Stimulated activated CD4-positive, alpha-beta T cell treated with anti-CD3 and anti-CD28 coated beads, Interleukin-2, amount 100 ng/mL, for 4 hours (primary cell): ENCODE measurements at places on chromosomes 2 and 18.

GRCh38 chr2:188928643-188929042 lies 45.5 kb upstream of the COL3A1 start:
- DNase-seq: no peak

- DNase-seq: no peak
Measured at GRCh38 chr2:233263045-233263570, 11.6 kb downstream of the ATG16L1 start.

DNA sequence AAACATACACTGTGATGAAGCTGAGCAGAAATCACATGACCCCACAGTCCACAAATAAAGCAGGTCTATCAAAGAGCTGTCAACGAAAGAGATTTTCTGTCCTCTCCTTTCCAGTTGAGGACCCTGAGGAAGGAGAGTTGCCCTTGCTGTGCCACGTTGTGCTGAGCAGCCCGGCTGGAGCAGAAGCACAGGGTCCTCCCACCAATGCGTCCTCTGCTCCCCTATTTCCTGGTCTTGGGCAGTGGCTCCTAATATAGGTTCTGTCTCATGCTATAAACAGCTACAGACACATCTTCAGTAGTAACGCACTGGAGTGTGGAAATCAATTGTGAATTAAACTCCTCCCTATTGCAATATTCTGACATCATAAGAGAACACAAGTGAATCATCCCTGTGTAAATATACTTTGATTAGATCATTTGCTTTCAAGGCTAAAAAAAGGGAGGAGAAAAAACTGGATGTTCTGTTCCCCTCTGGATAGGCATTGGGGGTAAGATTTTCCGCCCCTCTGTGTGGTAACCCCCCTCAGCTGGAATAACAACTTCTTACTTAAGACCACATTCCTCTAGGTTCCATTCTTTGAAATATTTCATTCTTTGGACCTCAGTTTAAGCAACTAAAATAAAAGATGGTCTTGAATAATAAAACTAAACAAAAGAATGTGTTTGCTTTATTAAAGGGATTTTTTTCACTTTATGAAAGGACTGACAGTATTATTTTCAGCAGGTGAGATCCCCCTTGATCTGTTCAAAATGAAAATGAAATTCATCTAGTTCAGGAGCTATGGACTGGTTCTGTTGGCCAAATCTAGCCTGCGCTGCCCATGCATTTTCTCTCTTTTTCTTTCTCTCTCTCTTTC lies 8.3 kb upstream of the RHOB start:
- no peak for DNase-seq

- DNase-seq: no peak
Measured at GRCh38 chr2:165897726-165898125, 55.9 kb downstream of the TTC21B start.

DNA sequence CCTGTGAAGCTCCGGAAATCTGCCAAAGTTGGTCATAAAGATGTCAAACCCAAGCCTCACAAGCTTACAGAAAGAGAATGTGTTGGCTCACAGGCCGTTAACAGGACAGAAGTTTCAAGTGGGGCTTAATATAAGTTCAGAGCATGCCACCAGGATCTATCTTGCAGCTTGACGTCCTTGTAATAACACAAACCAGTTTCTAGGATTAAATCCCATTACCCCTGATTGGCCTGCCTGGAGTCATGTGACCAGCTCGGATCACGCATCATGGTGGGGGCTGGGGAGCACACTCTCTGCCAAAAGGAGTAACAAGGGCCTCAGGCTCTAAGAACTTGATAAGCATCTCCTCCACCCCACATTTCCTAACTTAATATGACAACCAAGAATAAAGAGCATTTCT lies 38.9 kb upstream of the SCG2 start:
- no peak for DNase-seq

GRCh38 chr2:73075477-73076373 lies 4.2 kb upstream of the SFXN5 start:
- no peak for DNase-seq

- DNase-seq: no peak
Measured at GRCh38 chr2:6186332-6187151, 494.4 kb downstream of the SOX11 start.

- no peak for DNase-seq
Measured at GRCh38 chr2:195543902-195544894, 112.8 kb upstream of the SLC39A10 start.

DNA sequence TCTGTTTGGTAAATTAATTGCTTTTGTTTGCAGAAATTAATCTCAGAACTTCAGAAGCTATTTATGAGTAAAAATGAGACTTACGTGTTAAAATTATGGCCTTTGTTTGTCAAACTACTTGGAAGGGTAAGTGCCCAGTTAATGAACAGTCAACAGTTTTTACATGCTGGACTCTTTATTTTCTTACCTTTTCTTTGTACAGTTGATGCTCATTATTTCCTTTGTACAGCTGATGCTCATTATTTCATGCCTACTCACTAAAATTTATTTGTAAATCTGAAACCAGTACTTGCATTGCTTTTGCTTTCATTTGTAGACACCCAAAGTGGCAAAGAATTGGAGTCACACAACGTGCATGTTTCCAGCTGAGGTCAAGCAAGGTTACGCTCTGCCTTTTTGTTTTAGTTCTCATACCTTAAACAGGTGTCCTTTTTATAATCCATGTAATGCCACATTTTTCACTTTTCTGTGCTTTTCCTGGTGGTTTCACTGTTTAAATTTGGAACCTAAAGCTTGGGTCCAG lies 13.3 kb downstream of the RIF1 start:
- DNase-seq: no peak

DNA sequence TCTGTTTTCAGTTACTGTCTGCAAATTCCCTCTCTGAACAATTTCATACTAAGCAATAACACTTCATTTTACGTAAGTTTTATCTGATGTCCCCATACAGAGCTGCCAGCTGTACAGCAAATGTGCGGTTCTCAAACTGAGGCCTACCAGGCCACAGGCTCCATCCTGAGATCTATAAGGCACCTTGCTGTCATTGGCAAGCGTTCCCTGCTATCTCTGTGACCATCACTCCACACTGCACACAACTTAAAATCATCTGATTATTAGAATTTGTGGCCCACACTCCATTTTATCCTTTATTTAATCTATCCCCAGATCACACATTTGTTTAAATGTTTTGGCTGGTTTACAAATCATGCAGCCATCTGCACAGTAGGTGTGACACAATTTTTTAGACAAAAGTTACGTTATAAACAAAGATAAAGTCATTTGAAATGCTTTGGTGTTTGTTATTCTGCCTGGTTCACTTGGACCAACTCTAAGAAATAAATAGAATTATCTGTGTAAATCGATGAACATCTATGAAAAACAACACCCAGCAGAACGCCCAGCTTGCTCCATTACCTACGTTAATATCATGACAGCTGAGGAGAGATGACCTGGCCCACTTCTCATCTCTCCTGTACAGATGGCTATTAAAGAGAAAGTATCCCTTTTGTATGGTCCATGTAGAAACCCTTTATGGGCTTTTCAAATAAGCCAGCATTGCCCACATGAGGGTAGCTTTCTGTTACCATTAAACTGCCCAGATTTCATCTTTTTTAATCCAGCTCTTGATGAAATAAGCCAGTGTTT lies 162.4 kb downstream of the ZNF521 start:
- DNase-seq: no peak

DNA sequence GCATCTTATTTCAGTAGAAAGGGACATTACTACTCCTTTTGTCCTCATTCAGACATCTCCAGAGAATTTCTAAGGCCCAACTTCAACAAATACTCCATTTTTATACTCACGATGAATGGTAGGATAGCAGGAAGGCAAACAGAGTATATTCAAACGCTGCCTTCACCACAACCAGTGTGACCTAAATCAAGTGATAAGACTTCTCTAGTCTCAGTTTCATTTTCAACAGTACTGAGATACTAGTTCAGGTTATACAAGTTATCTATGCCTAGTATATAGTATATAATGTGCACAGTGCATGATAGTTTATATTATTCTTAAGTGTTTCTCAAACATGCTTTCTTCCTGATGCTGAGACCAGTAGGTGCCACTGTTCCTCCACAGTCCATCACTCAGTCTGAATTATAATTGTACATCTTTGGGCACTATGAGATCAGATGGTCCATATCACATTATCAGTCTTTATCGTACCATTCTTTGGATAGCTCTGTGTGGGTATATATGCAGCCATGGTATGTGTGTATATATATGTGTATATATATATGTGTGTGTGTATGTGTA lies 66.3 kb upstream of the RPE start:
- DNase-seq: no peak

GRCh38 chr2:148527488-148528340 lies 116.8 kb upstream of the EPC2 start:
- DNase-seq: no peak

- DNase-seq: no peak
Measured at GRCh38 chr2:101827246-101827645, 129.7 kb downstream of the MAP4K4 start.

- DNase-seq: no peak
Measured at GRCh38 chr18:56166914-56167313, 471.5 kb downstream of the TXNL1 start.

- no peak for DNase-seq
Measured at GRCh38 chr2:48205137-48205798, 299.0 kb upstream of the FBXO11 start.

GRCh38 chr2:53087874-53088461 lies 679.6 kb upstream of the CHAC2 start:
- DNase-seq: no peak

DNA sequence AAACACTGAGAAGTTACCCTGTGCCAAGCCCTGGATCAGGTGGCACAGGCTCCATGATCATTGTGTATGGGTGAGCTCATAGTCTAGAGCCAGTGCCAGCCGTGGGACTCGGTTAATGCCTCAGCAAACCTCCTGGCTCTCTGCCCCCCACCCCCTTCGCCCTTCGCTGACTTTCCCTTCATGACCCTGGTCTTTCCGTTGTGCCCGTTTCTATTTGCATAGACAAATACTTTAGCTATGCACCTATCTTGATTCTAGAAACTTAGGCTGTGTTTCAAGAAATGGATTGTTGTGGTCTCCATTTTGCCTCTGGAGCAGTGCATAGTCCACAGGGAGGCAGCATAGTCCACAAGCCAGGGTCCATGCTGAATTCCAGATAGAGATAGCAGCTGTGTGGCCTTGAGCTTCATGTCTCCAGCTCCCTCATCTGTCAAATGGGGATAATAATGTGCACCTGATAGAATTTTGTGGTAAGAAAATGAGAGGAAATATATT lies 44.8 kb upstream of the KDM3A start:
- DNase-seq: no peak

DNA sequence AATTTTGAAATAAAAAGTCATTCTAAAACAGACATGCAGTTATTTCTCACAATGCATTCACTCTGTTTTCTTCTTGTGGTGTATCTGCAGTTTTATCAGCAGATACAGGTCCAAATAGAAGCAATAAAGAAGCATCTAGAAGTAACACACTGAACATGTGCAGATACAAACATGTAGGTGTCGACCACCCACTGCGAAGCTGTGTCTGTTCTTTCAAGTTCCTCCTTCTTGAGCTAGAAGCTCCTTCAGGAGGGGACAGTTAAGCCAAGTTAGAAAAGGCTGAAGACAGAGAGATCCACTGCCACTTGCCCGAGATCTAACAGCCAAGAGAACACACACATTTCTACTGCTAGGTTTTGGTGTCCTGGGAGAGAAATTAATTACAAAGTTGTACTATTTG lies 30.1 kb downstream of the WDFY1 start:
- no peak for DNase-seq

DNA sequence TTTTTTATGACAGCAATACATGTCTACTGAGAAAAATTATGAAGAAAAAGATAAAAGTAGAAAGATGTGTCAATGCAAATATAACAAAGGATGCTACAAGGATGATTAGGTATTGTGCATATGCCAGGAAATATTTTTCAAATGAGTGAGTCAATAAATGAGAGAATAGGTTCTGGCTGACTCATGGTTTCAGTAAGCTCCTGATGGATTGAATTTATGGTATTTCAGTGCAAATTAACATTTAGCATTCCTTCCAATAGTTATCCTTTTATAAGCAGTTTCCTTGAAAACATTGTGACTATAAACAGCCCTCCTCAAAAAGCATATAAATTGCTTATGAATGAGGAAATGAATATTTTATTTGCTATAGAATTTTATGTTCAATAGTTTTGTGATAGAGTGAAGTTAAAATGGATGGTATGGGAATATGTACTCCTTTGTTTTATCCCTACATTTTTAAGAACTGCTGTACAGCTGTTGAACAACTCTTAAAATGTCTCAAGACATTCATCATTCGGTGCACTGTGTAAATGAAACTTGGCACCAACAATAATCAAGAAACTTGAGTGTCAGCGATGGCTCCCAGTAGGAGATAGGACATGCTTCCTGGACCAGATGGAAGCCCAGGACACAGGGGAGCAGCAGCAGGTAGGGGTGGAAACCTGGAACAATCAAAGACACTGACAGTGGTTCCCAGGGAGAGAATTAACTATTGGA lies 144.7 kb downstream of the PMAIP1 start:
- no peak for DNase-seq

GRCh38 chr18:46711444-46711863 lies 45.4 kb downstream of the ST8SIA5 start:
- no peak for DNase-seq

- DNase-seq: no peak
Measured at GRCh38 chr2:209496586-209496982, 72.7 kb downstream of the MAP2 start.

- DNase-seq: no peak
Measured at GRCh38 chr2:79882548-79882947, 369.7 kb downstream of the CTNNA2 start.

GRCh38 chr2:115520727-115521126 lies 1078.3 kb downstream of the DPP10 start:
- no peak for DNase-seq

- DNase-seq: no peak
Measured at GRCh38 chr2:153875801-153876466, 4.2 kb downstream of the GALNT13 start.

DNA sequence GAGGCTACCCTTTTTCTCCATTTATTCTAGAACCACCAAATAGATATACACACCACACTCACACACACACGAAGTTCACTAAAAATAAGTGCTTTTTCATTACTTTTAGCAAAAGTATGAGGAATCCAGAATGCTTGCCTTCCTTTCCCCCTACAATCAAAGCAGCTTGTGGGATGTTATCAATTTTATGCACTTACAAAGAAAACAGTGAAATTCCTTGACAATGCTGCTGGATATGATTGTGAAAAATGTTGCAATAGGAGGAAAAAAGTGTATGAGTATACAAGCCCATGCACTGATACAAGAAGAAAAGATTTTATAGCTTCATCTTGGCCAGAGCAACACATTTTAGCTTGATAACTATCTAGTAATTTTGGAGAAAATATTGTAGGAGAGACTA lies 269.2 kb downstream of the XIRP2 start:
- no peak for DNase-seq
